ELR (cell line): ENCODE measurements at places on chromosomes 5 and 9.
A peak's percentile ranks its signal among the peaks of the same experiment; 100 is the strongest.

- DNase-seq, result peak; percentile 56
These were observed 144.6 kb upstream of the ZNF366 start for GRCh38 chr5:72651779-72652178.

DNA sequence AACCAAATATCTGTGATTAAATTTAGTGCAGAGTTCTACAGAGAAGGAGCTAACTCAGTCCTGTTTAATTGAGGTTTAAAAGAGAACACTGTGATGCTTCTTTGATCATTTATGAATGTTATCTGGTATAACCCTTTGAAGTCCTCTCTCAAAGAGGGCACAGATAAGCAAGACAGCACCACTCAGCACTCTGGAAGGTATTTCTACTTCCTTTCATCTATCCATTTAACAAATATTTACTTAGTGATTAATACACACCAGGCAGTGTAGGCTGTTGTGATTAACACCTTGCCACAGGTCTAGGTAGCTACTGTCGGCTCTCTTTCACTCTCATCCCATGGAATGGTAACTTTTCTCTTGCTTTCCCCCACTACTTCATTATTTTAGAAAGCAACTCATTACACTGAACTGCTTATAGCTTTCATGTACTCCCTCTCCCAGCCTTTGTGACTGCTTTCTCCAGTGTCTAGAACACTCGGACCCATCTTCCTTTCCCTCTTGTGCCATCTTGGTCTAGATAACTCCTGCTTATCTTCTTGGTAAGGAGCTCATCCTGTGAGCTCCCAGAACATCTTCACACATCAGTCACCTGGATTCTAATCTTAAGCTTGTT lies 54.7 kb downstream of the GLDC start:
- no peak for DNase-seq

DNA sequence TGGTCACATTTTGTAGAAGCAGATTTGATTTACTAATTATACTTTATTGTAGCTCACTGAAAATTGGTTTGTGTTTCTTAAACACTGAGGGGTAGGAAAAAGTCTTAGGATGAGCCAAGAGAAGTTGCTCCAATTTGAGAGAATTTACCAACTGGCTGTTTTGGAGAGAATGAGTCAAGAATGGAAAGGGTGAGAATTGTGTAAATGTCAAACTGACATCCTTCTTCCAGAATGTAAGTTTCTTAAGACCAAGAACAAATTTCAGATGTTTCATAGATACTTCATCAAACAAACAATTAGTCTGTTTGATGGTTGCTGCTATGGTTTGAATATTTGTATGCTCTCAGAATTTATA lies 106.2 kb upstream of the TXNDC8 start:
- peak; percentile 49 for DNase-seq

DNA sequence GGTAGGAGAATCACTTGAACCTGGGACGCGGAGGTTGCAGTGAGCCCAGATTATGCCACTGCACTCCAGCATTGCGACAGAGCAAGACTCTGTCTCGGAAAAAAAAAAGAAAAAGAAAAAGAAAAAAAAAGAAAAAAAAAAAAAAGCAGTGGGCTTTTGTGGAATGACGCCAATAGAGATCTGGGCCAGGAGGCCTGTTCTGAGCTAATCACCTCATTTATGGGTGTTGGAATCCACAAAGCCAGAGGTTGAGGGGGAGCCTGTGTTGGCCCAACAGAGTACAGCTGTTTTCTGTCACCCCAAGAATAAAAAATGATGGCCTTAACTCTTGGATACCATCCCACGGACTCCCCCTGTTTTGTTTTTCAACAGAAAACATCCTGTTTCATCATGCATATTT lies 18.5 kb downstream of the OSTF1 start:
- no peak for DNase-seq

DNA sequence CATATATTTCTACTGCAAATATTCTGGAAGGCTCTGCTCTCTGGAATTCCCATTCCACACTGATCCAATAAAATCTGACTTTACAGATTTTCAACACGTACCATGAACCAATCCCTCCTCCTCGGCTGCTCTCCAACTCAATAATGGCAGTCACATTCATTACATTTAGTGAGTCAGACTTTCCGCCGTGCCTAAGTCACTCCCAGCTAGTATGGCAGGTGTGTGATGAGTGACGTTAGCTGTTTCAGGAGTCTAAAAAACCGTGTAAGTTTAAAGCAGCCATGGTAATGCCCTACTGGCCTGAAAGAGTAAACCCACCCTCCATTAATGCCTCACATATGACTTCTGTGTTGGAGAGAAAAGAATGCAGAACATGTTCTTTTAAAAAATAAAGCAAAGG lies 3.3 kb downstream of the FBN2 start:
- peak; percentile 58 for DNase-seq

- DNase-seq, result no peak
These were observed 2.9 kb upstream of the OR2Y1 start for GRCh38 chr5:180742727-180743126.

- DNase-seq, result peak; percentile 71
These were observed 59.7 kb upstream of the TRPC7 start for GRCh38 chr5:136424835-136425584.

GRCh38 chr9:134352247-134352933 lies 26.1 kb downstream of the RXRA start:
- no peak for DNase-seq

DNA sequence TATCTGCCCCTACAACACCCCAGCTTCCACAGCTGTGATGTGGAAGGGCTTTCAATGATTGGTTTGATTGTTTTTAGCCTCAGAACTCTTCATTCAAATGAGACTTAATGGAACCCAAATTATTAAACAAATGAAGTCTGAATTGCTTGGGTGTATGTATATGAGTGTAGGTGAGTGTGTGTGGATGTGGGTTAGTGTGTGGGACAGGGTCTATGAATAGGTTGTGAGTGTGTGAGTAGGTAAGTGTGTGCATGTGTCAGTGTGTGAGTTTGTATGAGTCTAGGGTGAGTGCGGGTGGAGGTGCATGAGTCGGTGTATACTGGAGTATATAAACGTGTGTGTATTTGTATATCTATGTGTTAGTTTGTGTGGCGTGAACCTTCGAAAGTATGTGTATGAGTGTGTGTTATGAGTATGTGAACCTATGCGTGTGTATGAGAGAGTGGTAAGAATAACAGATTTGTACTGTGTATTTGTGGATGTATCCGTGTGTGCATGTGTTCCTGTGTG lies 26.9 kb downstream of the COL15A1 start:
- DNase-seq, result peak; percentile 32

- no peak for DNase-seq
These were observed 231.5 kb downstream of the CYLC2 start for GRCh38 chr9:103226647-103227013.

DNA sequence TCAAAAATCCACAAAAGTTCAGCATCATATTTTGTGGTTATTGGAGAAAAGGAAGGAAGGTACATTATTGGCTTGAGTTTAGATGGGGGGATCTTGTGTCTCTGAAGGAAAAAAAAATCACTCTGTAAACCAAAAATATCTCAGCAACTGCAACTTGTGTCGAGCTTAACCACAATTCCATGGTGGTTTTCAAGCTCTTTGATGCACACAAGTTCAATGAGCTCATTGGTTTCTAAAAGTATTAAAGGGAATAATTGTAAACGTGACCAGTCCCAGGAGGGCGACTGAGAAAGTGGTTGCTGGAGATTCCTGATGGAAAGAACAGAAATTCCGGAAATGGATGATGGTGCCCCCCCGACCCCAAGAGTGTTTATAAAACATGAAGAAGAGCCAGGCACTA lies 173.8 kb downstream of the PSAT1 start:
- no peak for DNase-seq

DNA sequence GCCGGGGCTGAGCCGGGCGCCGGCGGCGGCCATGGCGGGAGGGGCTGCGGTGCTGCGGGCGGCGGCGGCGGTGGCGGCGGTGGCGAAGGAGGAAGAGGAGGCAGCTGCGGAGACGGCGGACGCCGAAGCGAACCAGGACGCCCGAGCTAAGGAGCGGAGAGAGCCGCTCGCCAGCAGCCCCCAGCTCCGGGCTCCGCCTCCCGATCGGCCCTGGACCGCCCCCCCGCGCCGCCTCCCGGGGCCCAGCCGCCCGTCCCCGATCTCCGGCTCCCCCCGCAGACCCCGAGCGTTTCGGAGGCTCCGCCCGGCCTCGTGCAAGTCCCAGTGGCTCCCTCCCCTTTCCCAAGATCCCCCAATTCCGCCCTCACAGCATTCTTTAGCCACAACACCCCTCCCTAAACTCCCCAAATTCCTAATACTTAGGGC lies at the start of gene ASTN2:
Gene ASTN2 (minus strand): TSS at position 152 of the 426 bp plus-strand sequence. CDS start 119 bp downstream, at position 33.
- no peak for DNase-seq

- DNase-seq, result no peak
These were observed 255.6 kb upstream of the SLC30A5 start for GRCh38 chr5:68838157-68838718.

- DNase-seq, result no peak
These were observed 243.7 kb downstream of the CWC27 start for GRCh38 chr5:65012301-65012892.

- no peak for DNase-seq
These were observed 9.9 kb downstream of the TMEM232 start for GRCh38 chr5:110716247-110717245.

GRCh38 chr9:134538856-134539566 lies 102.6 kb upstream of the COL5A1 start:
- no peak for DNase-seq

DNA sequence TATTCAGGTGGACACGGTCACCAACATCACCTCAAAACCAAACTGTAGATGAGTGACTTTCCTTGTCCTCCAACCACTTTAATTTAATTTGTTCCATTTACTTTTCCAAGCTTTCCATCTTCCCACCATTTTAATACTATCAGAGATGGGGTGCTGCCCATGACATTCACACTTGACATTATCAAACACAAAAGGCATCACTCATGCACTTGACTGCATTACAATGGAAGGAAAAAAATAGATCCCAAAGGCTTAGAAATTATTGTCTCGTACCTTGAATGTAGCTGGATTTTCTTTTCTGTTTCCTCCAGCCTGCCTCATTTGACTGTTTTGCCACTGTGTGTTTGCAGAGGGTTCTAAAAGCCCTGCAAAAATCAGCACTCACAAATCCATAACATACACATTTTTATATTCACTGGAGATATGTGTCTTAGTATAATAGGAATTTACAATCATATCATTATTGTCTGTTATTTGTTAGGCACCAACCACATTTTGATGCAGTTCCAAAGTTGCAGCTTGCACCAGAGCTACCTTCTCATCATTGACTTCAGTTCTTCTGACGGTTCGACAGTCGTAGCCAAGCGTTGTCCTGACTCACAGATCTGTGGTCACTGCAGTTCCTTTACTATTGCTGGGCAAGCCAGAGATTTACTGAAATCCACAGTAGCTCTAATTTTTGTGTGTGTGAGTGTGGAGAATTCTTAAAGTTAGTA lies 712.3 kb upstream of the WWC1 start:
- DNase-seq, result no peak

DNA sequence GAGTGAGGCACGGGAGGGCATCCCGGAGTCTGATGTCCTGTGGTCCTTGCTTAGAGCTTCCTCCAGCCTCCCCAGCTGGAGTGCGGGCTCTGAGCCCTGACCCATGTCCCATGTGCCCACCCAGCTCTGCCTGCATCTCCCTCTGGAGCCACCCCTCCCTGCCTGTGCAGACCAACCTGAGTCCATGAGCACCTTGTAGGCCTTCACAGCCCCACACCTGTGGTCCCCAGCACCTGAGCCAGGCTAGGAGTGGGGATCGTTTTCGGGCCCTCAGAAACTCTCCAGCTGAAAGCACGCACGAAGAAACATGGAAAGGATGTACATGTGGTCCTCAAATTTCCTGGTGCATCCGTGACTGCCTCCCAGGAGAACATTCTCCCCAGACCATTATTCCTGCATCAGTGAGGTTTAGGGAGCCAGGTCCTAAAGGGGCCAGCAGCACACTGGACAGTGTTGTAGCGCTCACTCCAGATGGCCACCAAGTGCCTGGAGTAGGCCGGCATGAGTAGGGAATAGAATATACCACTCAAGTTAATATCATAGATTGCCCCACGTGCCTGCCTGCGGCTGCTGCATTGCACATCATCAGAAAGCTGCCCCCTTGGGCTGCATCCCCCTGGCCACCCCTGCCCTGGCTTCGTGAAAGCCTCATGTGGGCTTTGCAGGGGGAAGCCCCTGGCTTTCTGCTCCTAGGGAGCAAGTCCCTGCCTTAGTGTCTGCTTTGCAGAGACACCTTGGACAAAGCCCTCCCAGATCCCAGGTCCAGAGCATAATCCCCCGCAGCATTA lies 80.6 kb downstream of the WNK2 start:
- no peak for DNase-seq

- DNase-seq, result peak; percentile 10
These were observed 87.4 kb upstream of the PAPPA start for GRCh38 chr9:116066221-116066620.

GRCh38 chr5:147737921-147738320 lies 44.6 kb downstream of the JAKMIP2 start:
- DNase-seq, result no peak

GRCh38 chr9:124330011-124330697 lies 72.4 kb downstream of the NEK6 start:
- DNase-seq, result no peak

- DNase-seq, result no peak
These were observed 232.8 kb downstream of the ASTN2 start for GRCh38 chr9:117182046-117182445.

- no peak for DNase-seq
These were observed 348.2 kb upstream of the NUDT12 start for GRCh38 chr5:103910786-103911185.

GRCh38 chr9:114844766-114845165 lies 38.9 kb upstream of the TNFSF15 start:
- no peak for DNase-seq

DNA sequence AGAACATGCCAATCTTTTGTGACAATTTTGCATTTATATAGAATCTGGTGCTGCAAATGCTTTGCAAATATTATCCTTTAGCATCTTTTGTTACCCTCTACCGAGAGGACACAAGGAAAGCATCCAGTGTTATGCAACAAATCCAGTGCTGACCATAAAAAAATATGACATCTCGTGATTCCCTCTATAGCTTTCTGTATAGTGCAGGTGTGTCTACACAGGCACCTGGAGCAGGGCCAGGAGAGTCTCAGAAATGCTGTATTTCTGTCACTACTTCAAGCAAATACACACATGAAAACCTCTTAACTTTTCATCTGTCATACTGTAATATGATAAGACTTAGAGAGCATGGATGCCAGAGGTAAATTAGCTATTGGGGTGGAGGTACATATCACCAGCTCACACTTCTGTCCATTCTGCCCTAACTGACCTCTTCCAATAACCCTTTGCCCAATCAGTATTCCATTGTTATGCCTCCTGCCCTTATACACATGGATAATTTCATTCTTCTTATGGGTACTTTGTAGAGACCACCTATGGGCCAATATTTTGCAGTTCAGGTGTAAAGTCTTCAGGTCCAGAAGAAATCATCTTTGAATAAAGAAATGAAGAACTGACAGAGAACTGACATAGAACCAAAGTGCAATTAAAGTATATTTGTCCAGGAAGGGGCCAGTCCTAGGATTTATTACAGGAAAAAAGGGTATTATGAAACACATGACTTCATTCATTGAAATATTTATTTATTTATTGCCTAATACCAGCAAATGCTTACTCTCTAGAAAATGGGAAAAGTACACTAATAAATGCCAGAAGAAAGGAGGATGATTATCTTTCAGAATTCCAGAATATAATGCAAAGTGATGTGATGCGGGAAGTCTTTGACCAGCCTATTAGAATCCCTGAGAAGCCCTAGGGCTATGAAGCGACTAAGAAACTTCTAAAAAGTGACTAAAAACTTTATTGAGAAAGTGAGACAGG lies 106.5 kb downstream of the EPB41L4A start:
- no peak for DNase-seq
